ENCODE measurements at places on chromosomes 1 and 21.

- H3K36me3 ChIP-seq = no peaks in the 10 kb centered on the region
- no peak overlapping the region for H3K4me3 ChIP-seq
- no peaks in the 10 kb centered on the region for H3K4me1 ChIP-seq
- no peak for DNase-seq
- no peaks in the 10 kb centered on the region for H3K27me3 ChIP-seq
These were observed 566.8 kb upstream of the B3GALT2 start for GRCh38 chr1:193753038-193753756.

DNA sequence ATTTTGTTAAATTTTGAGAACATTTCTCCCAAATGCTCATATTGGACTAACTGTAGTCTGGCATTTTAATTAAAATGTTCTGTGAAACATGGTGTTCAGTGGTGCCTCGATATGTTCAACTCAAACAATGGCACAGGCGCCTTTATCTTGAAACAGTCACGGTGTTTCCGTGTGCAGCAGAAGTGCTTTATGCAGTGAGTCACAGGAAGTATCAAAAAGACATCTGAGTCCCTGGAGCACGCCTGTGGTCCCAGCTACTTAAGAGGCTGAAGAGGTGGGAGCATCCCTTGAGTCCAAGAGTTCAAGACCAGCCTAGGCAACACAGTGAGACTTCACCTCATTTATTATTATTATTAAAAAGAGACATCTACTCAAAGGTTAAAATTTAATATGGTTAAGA is 52.2 kb downstream of the GREM2 start:
- H3K4me3 ChIP-seq = no peak overlapping the region
- DNase-seq = no peak
- H3K4me1 ChIP-seq = no peaks in the 10 kb centered on the region
- H3K27ac ChIP-seq = no peak overlapping the region

GRCh38 chr1:47766832-47767740 is 230.1 kb downstream of the TRABD2B start:
- H3K36me3 ChIP-seq = no peaks in the 10 kb centered on the region
- H3K27me3 ChIP-seq = no peaks in the 10 kb centered on the region
- H3K4me1 ChIP-seq = peaks cover 23% of the 10 kb centered on the region
- no peak for DNase-seq
- H3K4me3 ChIP-seq = no peak overlapping the region

- H3K27ac ChIP-seq = no peak overlapping the region
- H3K36me3 ChIP-seq = no peaks in the 10 kb centered on the region
- H3K4me3 ChIP-seq = no peak overlapping the region
These were observed 144.6 kb downstream of the GALNT2 start for GRCh38 chr1:230211436-230212145.

GRCh38 chr1:234654002-234654733 is 44.2 kb upstream of the IRF2BP2 start:
- no peak overlapping the region for H3K4me3 ChIP-seq
- H3K36me3 ChIP-seq = no peaks in the 10 kb centered on the region
- no peaks in the 10 kb centered on the region for H3K4me1 ChIP-seq
- no peaks in the 10 kb centered on the region for H3K27me3 ChIP-seq

DNA sequence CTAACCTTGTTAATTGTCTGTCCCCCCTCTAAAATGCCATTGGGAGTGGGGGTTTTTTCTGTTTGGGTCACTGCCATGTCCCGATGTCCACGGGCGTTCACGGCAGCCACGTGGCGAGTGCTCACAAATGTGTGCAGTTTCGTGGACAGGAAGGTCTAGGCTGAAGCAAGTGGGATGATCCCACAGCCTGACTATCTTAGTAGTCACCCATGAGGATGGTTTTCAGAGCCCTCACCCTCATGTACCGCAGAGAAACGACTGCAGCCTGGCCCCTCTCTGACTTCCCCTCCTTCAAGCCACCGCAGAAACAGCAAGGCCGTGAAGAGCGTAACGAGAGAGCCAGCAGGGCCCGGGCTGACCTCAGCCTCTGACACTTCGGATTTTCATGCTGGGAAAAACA is 52.3 kb upstream of the COX20 start:
- no peak overlapping the region for H3K4me3 ChIP-seq
- no peaks in the 10 kb centered on the region for H3K27me3 ChIP-seq
- H3K4me1 ChIP-seq = no peaks in the 10 kb centered on the region
- no peak overlapping the region for H3K27ac ChIP-seq
- DNase-seq = no peak

DNA sequence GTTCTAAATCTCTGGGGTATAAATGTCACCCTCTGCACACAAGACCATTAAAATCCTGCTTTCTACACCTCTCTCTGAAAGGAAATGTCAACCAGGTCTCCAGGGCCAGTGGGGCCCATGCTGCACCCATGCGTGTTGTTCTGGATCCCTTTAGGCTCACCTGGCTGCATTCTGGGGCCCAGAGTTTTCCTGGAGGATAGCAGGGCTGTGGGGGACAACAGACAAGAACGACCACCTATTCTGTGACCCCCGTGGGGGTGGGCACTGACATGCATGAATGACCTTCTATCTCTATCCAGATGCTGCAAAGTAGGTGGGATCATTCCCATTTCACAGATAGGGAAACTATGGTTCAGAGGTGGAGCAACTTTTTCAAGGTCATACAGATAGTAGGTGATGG is 41.6 kb downstream of the TNNT2 start:
- DNase-seq = no peak
- no peaks in the 10 kb centered on the region for H3K27me3 ChIP-seq
- no peak overlapping the region for H3K27ac ChIP-seq
- no peaks in the 10 kb centered on the region for H3K4me1 ChIP-seq
- H3K36me3 ChIP-seq = no peaks in the 10 kb centered on the region
- no peak overlapping the region for H3K4me3 ChIP-seq

- no peak for DNase-seq
- H3K4me3 ChIP-seq = peak overlapping the region; percentile 34
- no peaks in the 10 kb centered on the region for H3K27me3 ChIP-seq
These were observed 17.9 kb downstream of the TNFRSF25 start for GRCh38 chr1:6447818-6448748.

GRCh38 chr1:219778110-219778509 is 150.2 kb downstream of the SLC30A10 start:
- H3K4me3 ChIP-seq = no peak overlapping the region
- H3K27ac ChIP-seq = no peak overlapping the region
- DNase-seq = no peak
- no peaks in the 10 kb centered on the region for H3K4me1 ChIP-seq

DNA sequence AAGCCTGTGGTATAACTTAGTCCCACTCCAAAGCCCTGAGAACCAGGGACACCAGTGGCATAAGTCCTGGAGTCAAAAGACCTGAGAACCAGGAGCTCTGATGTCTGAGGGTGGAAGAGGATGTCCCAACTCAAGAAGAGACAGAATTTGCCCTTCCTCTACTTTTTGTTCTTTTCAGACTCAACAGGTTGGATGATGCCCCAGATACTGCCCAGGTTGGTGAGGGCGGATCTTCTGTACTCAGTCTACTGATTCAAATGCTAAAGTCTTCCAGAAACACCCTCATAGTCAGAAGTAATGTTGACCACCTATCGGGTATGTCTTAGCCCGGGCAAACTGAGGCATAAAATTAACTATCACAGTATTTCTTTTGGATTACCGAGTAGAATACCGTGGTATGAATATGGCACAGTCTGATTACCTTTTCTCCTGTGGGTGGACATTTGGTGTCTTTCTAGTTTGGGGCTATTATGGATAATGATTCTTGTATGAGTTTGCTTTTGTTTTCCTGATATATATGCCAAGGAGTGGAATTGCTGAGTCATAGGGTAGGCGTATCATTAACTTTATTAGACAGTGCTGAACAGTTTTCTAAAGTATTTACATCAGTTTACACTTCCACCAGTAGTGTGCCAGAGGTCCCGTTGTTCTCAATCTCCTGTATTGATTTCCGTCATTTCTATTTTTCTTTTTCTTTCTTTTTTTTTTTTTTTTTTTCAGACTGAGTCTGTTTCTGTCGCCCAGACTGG is 3.2 kb upstream of the CHAF1B start:
- H3K27me3 ChIP-seq = no peaks in the 10 kb centered on the region
- H3K36me3 ChIP-seq = peaks cover 17% of the 10 kb centered on the region
- DNase-seq = no peak
- no peak overlapping the region for H3K4me3 ChIP-seq
- H3K4me1 ChIP-seq = peaks cover 16% of the 10 kb centered on the region

DNA sequence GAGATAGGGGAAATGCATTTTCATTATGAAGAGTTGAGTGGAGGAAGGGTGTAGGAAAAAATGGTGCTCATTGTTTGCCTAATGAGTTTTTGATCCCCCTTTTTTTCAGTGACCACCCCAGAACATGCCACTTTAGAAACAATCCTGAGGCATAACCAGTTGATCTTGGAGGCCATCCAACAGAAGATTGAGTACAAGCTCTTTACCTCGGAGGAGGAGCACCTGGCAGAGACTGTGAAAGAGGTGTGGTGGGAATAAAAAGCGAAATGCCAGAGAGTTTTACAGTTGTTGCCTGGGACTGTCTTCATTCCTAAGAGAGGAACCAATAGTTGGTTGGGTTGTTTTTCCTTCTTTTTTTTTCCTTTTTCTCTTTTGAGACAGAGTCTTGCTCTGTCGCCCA is 54.3 kb upstream of the EPHA8 start:
- DNase-seq = no peak
- no peaks in the 10 kb centered on the region for H3K27me3 ChIP-seq
- H3K4me1 ChIP-seq = no peaks in the 10 kb centered on the region

- H3K27ac ChIP-seq = no peak overlapping the region
- H3K36me3 ChIP-seq = no peaks in the 10 kb centered on the region
- H3K4me3 ChIP-seq = no peak overlapping the region
- peaks cover 22% of the 10 kb centered on the region for H3K4me1 ChIP-seq
- no peaks in the 10 kb centered on the region for H3K27me3 ChIP-seq
- DNase-seq = no peak
These were observed 2.9 kb upstream of the LRP8 start for GRCh38 chr1:53330819-53331218.

DNA sequence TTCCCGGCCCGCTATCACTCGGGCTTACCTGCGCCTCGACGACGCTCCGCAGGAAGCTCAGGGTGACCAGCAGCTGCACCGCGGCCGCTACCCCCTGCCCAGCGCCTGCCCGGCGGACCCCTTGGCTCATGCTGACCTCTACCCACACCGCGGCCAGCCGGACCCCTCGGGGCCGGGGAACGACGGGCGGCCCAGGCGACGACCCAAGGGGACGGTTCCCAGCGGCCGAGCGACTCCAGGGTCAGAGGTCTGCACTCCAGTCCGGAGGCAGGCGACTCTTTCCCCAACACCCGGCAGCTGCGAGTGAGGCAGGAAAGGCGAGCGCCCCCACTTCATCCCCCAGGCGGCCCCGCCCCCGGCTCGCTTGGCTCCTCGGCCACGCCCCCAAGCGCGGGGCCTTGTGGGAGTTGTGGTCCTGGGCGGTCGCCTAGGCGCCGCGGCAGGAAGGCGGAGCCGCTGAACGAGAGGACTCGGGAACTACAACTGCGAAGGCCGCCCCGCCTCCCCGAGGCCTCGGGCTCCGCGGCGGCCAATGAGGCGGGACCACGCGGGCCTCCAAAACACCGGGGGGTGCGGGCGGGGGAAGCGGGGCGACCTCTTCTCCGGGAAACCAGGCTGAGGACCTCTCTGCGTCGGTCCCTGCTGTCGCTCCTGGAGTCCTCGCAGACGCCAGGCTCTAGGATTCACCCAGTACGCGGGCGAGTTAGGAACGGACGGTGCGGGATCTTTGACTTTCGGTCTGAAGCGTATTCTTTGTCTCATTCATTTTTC is at the start of gene ERO1B:
ERO1B (minus strand) TSS at position 305 of the 771 bp plus-strand sequence; CDS start at position 130, 175 bp downstream.
- DNase-seq = peak; percentile 99
- peak within 1 kb of the TSS; percentile 90 for H3K27ac ChIP-seq

- H3K4me1 ChIP-seq = no peaks in the 10 kb centered on the region
- H3K27ac ChIP-seq = no peak overlapping the region
- no peak overlapping the region for H3K4me3 ChIP-seq
- no peak for DNase-seq
- peaks cover 26% of the 10 kb centered on the region for H3K36me3 ChIP-seq
- no peaks in the 10 kb centered on the region for H3K27me3 ChIP-seq
These were observed 97.5 kb upstream of the KIAA1614 start for GRCh38 chr1:180815188-180815587.

- no peaks in the 10 kb centered on the region for H3K36me3 ChIP-seq
- no peak overlapping the region for H3K4me3 ChIP-seq
- DNase-seq = peak; percentile 66
These were observed 7.1 kb upstream of the CD34 start for GRCh38 chr1:207918011-207918410.

DNA sequence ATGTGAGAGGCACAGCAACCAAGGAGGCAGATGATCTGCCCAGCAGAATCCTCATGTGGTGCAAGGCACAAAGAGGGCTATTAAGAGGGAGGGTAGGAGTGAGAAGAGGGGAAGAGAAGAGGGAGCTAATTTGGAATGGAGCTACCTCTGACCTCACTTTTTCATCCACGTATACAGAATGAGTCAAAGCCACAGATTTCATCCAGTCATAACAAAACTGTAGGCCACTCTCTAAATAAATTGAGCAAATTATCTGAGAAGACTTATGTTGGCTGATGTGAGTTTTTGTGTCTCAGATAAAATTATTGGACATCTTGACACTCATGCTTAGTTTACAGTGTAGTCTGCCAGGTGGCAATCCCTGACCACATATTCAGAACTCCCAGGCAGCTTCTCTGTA is 325.6 kb downstream of the TTLL7 start:
- DNase-seq = no peak
- no peak overlapping the region for H3K27ac ChIP-seq
- no peaks in the 10 kb centered on the region for H3K36me3 ChIP-seq
- H3K4me3 ChIP-seq = no peak overlapping the region
- H3K4me1 ChIP-seq = no peaks in the 10 kb centered on the region

- no peak for DNase-seq
- H3K4me3 ChIP-seq = no peak overlapping the region
- no peaks in the 10 kb centered on the region for H3K27me3 ChIP-seq
- H3K4me1 ChIP-seq = peaks cover 14% of the 10 kb centered on the region
- no peaks in the 10 kb centered on the region for H3K36me3 ChIP-seq
These were observed 11.7 kb upstream of the CD101 start for GRCh38 chr1:116989835-116990234.

- no peaks in the 10 kb centered on the region for H3K27me3 ChIP-seq
- H3K27ac ChIP-seq = no peak overlapping the region
- no peaks in the 10 kb centered on the region for H3K4me1 ChIP-seq
These were observed 37.6 kb downstream of the NDUFS5 start for GRCh38 chr1:39063775-39064174.

DNA sequence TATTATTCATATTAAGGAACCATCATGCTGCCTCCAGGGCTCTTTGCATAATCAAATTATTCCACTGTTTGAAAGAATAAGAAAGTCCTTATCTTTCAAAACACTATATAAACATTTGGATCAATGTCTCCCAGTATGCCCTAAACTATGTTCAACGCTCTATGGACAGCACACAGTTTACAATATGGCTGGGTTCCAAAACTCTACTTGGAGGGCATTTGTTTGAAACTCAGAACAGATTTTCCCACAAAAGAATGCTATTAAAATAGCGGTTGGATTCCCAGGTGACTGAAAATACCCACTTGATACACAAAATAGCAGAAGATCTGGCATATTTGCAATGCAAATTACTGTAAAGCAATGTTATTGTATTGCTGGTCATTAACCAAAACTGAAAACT is 3.2 kb downstream of the HAO2 start:
- no peaks in the 10 kb centered on the region for H3K4me1 ChIP-seq
- no peaks in the 10 kb centered on the region for H3K27me3 ChIP-seq
- no peaks in the 10 kb centered on the region for H3K36me3 ChIP-seq
- H3K27ac ChIP-seq = no peak overlapping the region
- DNase-seq = no peak

GRCh38 chr1:84268346-84268745 is 33.2 kb upstream of the SAMD13 start:
- DNase-seq = no peak
- H3K27me3 ChIP-seq = no peaks in the 10 kb centered on the region
- no peaks in the 10 kb centered on the region for H3K4me1 ChIP-seq

Data from esophagus muscularis mucosa (tissue), 4 donors.